ENCODE measurements at places on chromosomes 5 and 9.

GRCh38 chr5:132510076-132510475, 19.5 kb upstream of the IRF1 start:
- no peak for DNase-seq

- no peak for DNase-seq
Measured at GRCh38 chr9:2116073-2116472, 100.9 kb downstream of the SMARCA2 start.

- no peak for DNase-seq
Measured at GRCh38 chr5:163533223-163533622, 27.8 kb downstream of the MAT2B start.

DNA sequence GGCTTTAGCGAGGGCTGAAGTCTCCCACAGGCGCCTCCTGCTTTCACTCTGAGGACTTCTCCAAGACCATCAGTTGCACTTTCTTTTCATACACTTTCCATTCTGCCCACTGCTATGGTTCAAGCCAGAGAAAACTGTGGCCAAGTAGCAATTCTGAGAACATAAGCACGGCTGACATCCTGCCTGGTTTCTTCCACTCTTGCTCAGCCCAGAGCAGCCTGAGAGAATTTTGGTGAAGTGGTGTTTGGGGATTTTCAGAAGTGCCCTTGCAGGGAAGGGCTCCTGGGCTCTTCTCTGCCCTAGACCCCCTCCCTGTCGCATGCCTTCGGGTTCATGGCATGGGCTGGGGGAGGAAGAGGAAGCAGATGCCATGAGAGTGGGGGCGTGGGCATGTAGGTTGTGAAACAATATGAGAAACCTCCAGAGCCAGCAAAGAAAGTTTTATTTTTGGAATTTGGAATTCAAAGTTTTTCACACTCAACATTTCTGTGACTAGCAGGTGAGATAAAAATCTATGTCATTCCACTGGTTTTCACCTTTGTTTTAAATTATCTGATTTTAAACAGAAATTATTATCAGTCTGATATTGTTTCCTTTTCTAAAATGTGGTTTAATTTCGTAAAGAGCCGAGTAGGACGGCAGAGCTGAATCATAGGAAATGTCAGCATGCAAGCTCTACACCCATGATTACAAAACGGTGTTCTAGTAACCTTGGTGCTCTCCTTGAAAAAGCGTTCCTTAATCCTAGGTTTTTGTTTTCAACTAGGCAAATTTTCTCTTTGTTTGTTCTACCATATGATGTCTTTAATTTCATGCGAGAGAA, 27.8 kb upstream of the TNFSF8 start:
- DNase-seq, result no peak

DNA sequence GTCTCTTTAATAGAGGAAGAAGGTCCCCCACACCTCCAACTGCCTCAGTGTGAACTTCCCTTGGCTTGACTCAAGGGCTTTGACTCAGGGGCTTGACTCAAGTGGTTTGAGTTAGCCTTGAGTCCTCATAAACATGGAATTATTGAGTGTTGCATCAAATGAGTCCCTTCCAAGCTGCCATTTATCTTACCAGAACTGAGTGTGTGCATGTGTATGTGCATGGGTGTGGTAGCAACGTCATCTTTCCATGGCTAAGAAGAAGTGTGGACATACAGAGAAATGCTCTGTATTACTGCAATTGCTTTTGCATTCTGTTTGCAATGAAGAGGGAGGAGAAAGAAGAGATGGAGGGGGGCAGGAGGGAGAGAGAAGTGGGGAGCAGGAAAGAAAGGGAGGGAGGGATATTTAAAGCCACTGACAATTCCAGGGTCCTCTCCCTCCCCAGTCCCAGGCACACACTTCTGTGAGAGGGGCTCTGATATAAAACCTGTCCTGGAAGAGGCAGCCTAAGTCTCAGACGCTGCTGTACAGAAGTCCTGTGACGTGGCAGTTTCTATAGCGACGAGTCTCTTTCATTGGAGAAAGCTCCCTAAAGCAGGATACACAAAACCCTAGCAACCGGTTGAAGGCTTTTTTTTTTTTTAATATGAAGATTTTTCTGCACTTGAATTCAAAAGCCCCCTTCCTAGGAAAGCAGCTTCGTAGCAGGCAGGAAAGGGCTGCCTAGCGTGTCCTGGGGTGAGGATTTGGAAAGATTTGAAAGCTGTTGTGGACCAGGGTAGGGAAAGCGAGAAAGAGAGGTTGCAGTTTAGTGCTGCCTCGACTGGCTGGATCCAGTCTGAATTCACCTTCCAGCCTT, 93.3 kb upstream of the MAP1B start:
- no peak for DNase-seq

DNA sequence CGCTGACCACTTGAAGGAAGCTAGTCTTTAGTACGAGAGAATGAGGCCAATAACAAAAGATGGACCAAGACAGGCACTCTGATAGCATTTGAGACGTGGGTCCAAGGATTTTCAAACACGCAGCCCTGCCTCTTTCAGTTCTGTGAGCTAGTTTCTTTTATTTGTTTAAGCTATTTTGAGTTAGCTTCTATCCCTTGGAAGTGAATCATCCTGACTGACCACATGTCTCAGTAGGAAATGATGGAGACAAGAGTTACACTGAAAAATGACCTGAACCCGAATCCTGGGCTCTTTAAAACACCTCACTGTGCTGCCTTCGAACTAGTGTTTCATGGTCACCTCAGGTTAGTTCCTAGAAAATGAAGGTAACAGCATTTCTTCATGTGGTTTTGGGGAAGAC, 9.9 kb downstream of the TEK start:
- no peak for DNase-seq

- DNase-seq, result no peak
Measured at GRCh38 chr5:76408104-76408654, 5.1 kb downstream of the IQGAP2 start.

- DNase-seq, result no peak
Measured at GRCh38 chr9:14870090-14870489, 40.1 kb downstream of the FREM1 start.

DNA sequence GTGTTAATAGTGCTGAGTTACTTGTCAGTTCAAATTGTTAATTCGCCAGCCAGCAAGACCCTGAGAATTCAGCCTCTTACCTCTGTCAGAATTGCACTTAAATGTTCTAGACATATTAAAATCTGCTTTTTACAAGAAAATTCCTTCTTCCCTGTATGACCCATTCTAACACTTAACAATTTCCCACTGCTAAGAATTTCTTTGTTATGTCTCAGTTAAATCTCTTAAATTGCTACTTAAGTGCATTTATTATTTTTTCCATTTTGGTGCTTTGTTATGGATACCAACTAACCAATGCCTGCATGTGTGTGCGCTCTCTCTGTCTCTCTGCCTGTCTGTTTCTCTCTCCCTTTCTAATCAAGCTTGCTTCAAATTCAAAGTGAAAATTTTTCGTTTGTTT, 44.9 kb downstream of the IZUMO3 start:
- no peak for DNase-seq

DNA sequence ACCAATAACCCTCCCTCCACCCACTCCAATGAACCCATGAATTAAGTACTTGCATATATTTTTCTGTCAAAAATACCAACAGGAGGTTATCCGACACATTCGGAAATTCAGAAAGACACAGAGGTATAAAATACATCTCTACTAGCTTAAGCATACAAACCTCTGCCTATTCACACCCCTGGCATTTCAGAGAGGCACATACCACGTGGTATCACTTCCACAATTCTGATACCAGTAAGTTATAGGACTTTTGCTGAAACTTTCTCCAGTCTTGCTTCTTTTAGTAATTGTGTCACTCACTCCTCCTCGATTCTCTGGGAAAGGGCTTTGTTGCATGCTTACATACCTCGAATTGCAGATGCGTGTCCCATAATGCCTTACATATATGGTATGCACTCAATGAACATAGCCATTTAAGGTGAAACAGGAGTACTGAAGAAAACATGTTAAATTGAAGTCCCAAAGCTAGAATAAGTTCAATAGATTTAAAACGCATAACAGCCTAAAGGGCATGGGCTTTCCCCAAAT, 58.1 kb downstream of the TLE1 start:
- no peak for DNase-seq

DNA sequence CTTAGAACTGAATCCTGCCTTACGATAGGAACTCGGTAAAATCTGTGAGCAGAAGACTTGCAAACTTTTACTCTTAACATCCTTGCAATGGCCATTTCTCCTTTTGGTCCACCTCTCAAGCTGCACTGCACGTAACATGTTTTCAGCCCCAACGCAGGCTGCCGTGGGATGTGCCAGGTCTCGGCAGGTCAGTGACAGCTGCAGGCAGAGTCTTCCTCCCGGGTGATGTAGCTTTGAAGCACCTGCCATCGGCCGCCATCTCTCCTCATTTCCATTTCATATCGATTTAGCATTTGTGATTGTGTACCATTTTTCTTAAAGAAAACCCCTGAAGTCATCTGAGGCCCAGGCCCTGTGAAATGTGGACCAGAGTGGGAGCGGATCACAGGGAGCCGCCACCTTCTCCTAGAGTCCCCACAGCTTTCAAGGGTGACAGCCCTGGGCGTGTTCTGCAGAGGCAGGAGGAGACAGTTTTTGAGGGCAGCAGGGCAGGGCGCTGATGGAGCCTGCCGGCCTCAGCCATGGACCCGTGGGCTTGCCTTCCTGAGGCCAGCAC, 25.8 kb upstream of the LPCAT1 start:
- no peak for DNase-seq

GRCh38 chr5:15834596-15835245, 334.7 kb downstream of the FBXL7 start:
- DNase-seq, result no peak

DNA sequence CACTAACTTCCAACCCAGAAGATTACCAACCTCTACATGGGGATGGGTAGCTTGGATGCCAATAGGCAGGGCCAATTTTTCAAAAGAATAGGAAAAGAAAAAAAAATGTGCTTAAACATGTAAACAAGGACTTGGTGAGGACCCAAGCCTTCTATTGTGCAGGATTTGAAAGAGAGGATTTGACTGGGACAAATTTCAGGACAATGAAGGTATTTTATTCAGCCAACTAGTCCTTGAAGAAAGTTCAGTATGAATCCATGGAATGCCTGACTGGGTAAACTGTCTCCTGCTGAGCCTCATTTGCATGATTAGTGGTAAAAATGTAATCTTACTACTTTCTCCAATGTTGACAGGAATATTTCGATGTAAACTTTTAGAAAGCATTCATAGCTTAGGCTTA, 192.5 kb upstream of the RORB start:
- DNase-seq, result no peak

DNA sequence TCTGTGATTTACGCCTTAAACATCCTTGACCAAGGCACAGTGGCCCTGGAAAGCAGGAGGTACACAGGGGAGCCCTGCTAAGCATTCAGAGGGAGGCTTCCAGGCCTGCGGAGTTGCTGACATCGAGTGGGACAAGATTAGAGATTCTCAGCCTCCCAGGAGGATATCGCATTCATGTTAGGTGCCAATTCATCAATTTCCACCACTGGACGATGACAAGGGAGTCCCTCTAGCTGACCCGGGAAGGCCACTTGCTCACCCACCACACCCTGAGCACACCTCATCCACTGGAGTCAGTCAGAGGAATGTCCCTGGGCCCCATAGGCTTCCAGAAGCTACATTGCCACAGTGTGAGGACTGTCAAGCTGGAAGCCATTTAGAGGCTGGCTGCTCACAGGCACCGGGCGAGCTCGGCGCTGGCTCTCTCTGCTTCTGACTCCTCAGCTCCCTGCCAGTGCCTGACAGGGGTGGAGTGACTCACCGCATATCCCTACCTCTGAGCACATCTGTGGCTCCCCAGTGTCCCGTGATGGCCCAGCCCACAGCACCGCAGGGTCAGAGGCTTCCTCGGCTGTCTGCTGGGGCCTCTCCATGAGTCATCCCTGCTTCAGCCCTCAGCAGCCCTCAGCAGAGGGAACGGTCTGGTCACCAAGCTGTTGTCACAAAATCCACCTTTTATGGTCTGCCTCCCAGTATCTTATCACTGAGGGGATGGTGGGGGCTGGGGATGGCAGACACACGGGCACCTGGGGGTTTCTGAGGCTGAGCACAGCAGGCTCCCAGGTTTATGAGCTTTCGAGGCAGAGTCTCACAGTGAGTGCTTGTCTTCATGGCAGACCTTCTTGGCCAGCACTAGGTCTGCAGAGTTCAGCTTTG, 117.5 kb downstream of the ZNF608 start:
- no peak for DNase-seq

DNA sequence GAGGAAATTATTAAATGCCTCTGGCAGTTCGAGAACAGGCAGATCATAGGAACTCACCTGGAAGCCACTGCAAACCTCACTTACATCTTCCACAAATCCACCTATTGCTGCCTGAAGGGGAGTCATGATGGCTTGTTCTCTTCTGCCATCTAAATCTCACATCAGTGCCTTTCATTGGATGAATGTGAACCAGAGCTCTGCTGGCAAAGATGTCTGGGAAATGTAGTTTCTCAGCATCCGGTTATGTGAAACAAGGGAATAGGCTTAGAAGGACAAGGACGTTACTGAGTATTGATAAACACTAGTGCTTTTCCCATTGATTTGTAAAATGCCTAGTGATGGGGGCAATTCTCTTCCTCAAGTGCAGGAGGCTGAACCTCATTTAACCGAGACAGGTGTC, 483.3 kb downstream of the ARHGEF28 start:
- no peak for DNase-seq

DNA sequence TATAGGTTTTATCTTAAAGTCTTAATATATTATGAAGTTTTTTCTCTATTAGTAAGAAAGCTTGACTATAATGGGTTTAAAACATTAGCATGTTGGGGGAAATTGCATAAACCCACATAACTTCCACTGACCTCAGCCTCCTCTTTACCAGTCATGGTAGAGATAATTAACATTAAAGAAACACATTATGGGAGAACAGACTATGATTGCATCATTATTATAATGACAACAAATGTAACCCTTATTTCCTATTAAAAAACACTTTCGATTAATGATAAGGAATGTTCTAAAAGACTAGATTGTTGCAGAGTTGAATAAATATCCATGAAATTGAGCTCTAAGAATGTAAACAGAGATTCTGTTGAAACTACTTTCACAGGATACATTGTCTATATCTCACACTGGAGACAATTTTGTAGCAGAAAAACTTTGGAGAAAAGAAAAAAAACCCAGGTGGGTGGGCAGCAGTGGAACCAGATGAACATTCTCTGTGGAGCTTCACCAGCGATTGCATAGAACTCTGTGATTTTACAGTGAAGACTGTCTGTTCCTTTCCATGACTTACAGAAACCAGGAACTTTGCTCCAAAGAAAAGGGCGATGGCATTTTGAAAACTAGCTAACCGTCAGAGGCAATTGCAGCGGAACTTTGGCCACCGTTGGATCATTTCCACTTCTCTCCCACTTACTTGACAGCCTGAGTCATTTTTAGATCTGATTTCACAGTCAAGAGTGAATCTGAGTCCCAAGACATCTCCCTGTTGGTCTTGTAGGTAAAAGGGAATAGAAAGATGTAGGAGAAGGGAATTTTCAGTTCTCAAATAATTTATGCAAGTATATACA, 21.0 kb upstream of the ERAP2 start:
- no peak for DNase-seq

All from stimulated activated CD8-positive, alpha-beta memory T cell treated with anti-CD3 and anti-CD28 coated beads, Interleukin-4, amount 100 ng/mL, for 1 hour (primary cell).